EL (cell line): ENCODE measurements at places on chromosomes 5 and 9.

GRCh38 chr5:122584411-122585300 lies 190.2 kb upstream of the SNX2 start:
- DNase-seq: no peak

GRCh38 chr5:157963244-157963643 lies 104.3 kb upstream of the CLINT1 start:
- DNase-seq: no peak

- DNase-seq: peak; percentile 69
Observed at GRCh38 chr9:130707225-130707976, 13.8 kb downstream of the EXOSC2 start.

GRCh38 chr9:133560311-133560710 lies 25.8 kb downstream of the ADAMTSL2 start:
- DNase-seq: no peak

DNA sequence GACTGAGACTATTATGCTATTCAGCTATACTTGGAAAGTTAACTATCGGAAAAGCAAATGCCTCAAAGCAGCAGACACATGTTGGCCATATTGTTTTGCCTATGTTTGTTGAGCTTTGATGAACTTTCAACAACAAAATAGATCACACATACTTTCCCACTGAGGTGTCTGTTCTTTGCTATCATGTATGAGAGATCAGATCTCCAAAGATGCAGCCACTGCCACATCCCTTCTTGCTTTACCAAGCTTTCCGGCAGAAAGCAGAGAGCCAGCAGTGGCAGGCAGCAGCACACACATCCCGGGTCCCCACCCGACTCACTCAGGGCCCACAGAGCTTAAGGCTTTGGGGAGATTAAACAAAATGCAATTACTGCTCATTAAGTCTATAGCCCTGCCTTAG lies 18.8 kb downstream of the ZBTB5 start:
- no peak for DNase-seq

DNA sequence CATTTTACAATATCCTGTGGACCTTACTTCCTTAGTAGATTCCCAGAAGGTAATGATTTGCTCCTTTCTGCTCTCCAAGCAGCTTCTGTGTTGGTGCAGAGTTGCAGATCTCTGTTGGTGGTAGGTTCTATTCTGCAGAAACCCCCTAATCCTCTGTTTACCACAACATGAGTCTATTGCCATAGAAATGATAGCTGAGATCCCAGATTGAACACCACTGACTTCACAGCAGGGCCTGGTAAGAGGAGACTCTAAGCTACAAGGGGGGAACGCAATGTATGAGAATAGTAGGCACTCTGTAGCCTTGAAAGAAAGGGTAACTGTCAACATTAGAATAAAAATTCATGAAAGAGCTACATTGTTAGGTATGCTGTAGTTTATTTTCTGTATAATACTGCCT lies 59.5 kb downstream of the MUSK start:
- DNase-seq: no peak

GRCh38 chr9:119963798-119964372 lies 594.6 kb upstream of the BRINP1 start:
- DNase-seq: peak; percentile 94

DNA sequence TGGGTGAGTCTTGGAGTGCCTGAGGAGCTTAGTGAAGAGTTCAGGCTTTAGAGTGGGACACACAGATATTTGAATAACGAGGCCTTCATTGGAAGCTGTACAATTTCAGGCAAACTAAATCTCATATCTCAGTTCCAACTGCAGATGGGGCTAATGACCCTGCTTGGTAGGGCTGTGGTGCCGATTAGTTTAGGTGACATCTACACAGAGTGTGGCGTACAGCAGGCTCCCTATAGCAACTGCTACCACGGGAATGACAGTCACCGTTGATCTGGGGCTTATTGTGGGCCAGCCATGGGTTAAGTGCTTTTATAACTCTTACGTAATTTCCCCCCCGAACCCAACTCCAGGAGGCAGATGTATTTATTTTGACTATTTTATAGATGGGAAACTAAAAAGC lies 70.8 kb downstream of the FAT2 start:
- no peak for DNase-seq

DNA sequence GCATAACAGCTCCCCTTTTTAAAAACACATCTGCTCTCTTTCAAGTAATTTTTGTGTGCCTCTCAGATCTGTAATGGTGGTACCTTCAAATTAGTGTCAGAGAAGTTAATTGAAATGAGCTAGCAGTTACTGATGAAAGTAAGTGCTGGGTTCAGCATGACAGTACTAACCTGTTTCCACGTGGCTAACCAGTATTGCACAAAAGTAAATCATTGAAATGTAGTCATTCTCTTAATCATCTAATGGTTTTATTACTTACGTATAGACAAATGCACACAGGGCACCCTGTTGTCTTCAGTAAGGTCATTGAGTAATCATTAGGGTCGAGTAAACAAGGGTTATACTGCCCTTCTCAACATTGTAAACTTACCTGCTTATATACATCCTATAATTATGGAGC lies 157.8 kb upstream of the PRR16 start:
- DNase-seq: no peak

DNA sequence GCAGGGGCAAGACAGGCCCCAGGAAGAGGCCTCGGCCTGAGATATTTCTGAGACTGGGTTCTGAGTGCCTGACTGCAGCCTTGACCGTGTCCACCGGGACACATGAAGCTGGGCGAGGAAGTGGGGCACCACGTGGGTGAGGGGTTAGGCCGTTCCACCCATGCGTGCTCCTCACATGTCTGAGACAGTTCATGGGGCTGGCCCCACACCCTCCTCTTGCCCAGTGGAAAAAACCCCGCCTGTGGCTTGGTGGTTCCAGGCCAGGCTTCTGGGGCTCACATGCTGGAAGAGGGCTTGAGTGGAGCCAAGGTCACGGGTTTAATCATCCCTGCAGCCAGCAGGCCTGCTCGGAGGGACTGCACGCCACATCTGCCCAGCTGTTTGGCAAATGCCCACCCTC lies 11.4 kb downstream of the HMCN2 start:
- DNase-seq: no peak

- no peak for DNase-seq
Observed at GRCh38 chr9:121207371-121207940, 5.8 kb upstream of the RAB14 start.

DNA sequence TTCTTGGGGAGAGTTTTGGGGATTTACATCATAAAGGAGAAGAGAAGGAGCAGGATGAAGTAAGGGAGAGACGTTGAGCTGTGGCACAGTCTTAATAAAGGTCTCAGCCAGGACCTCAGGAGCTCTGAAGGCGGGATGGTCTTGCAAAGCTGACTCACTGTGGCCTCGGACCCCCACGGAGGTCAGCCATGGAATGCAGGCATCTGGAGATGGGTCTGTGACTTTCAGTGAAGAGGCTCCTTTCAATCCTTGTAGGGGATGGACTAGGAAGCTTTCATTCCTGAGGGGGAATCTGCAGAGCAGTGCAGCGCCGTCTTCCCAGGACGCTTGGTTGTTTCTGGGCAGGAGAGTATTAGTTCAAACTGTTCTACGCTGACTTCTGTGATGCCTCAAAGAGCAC lies 65.7 kb upstream of the BASP1 start:
- peak; percentile 78 for DNase-seq

GRCh38 chr9:123509646-123510045 lies 153.6 kb downstream of the CRB2 start:
- peak; percentile 38 for DNase-seq

DNA sequence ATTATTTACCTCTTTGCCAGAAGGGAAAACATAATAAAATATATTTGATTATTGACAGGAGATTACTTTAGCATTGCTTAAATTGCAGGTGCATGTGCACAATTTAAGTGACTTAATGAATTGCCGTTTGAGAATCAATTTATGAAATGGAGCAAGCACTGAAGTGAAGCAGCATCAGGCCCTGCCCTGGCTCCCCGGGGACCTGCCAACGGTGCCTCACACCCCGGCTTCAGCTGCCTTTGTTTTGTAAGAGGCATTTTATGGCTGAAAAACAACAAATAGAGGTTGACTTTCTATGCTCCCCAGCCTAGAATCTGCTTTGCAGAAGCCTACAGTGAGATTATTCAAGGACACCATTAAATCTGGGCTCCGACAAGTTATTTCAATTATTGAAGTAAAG lies 359.1 kb upstream of the IRX4 start:
- no peak for DNase-seq

DNA sequence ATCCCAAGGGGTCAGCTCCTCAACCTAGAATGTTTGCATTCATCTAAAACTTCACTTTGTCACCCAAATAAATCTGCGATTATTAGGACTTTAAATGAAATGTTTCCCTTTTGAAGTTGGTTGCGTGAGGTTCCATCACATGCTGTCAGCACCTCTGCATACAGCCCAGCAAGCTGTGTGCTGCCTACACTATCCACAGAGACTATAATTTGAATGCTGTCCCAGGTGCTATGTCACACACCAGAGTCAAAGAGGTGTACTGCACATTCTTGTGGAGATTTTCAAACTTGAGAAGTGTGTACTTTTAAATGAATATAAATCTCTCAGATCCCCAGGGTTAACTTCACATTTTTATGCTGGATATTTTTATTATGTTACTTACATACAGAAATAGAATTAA lies 19.3 kb upstream of the CKS2 start:
- no peak for DNase-seq

DNA sequence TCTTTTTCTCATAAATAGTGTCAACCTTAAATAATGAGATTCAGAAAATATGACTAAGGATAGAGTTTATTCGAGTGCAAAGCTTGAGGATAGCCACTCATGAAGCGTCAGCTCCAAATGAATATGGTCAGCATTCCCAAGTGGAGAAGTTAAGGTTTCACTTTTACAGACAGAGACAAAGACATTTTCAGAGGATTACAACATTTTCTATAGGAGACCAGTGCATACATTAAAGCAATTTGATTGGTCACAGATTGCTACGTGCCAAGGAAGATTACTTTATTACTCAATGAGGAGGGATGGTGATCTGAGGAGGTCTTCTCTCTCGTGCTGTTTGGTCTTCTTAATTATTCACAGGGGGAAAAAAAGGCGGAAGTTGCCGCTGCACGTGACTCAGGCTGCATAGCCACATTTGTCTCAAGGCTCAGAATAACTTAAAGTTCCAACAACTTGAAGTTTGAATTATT lies 60.1 kb upstream of the SPATA31C2 start:
- DNase-seq: peak; percentile 83

DNA sequence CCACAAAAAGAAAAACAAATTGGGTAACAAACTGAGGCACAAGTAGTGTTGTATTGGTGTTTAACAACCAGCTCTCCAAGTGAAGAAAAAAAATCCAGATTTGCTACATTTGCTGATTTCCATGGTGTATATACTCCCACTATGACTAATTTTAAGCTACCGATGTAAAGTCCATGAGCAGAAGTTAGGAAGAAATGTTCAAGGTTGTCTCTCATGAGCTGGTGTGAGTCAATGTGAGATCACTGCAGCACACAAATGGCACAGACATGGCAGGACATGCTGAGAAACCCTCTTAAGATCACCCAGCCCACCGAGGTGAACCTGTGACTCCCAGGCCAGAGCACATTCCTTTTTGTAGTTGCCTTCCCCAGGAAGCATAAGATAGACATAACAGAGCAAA lies 36.2 kb downstream of the SLC44A1 start:
- peak; percentile 53 for DNase-seq

DNA sequence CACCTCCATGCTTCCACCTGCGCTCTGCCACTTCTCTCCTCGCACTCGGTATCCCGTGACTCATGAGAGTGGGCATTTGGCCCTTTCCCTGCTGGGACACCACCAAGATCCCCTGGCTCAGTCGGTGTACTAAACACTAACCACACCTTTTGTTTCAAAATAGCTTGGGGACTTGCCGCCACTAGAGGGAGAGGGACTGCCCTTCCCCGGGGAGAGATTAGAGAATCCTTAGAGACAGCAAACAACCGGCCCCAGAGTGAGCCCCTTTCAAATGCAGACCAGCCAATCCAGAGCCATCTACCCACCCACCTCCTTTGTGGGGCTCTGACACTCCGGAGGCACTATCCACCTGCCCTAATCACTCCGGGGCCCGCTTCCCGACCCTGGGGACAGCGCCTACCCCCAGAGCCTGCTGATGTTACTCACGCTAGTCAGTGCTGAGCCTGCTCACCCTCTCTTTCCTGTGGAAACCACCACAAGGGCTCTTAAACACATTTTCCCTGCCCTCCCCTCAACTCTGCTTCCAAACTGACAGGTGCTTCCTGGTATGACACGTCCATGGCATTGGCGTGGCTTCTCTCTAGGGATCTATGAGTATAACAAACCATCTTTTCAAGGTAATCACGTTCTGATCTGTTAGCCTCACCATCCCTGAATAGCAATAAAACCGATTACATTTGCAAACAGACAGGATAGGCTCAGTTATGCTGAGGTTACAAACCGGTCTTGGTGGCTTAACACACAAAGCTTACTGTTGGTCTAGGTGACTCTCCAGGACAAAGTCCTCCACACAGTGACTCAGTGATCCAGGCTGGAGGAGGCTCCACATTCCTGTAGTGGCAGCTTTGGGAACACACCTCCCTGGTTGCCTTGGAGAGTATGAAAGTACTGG lies 180.1 kb upstream of the MVB12B start:
- no peak for DNase-seq

DNA sequence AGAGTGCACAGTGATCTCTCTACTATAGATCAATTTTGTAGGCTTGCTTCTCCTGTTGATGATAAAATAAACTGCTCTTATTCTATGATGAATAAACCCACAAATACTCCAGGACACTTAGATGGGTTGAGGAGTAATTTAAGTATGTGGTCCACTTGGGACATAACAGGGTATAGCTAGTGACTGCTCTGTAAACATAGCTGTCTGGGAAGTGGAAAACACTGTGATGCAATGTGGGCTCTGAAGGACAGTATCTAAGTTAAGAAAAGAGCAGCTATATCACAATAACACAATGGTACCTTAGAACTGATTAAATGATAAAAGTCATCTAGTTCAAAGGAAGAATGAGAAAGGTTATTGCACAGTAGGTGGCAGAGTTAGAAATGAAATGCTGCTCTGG lies 294.3 kb upstream of the HAPLN1 start:
- no peak for DNase-seq

DNA sequence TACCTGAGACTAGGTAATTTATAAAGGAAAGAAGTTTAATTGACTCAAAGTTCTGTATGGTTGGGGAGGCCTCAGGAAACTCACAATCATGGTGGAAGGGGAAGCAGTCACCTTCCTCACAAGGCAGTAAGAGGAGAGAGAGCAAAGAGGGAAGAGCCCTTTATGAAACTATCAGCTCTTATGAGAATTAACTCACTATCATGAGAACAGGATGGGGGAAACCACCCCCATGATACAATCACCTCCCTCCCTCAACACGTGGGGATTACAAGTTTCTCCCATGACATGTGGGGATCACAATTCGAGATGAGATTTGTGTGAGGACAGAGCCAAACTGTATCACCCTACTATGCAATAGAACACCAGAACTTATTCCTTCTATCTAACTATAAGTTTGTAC lies 27.9 kb downstream of the CD274 start:
- no peak for DNase-seq

GRCh38 chr9:117145811-117146490 lies 268.9 kb downstream of the ASTN2 start:
- no peak for DNase-seq

DNA sequence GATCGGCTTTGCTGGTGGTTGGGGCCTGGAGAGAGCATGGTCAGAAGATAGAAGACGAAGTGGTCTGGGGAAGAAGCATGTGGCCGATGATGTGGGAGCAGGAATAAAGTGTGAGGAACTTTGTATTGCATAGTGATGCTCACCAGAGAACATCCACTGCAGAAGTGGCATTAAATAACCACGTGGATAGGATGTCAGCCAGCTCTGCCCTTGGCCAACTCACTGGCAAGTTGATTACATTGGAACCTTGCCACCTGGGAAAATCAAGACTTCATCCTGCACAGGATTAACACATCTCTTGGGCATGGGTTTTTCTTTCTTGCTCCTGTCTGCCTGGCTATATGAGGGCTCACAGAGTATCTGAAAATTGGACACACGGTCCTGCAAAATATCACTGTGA lies 217.4 kb downstream of the DMRT2 start:
- no peak for DNase-seq
